Activated CD4-positive, alpha-beta T cell treated with anti-CD3 and anti-CD28 coated beads, Interleukin-2, Interleukin-4, amounts not matched to agents 100 ng/mL and 50 ng/mL, durations not matched to agents 16 hours and 8 hours (primary cell): ENCODE measurements at places on chromosomes 2 and 18.

DNA sequence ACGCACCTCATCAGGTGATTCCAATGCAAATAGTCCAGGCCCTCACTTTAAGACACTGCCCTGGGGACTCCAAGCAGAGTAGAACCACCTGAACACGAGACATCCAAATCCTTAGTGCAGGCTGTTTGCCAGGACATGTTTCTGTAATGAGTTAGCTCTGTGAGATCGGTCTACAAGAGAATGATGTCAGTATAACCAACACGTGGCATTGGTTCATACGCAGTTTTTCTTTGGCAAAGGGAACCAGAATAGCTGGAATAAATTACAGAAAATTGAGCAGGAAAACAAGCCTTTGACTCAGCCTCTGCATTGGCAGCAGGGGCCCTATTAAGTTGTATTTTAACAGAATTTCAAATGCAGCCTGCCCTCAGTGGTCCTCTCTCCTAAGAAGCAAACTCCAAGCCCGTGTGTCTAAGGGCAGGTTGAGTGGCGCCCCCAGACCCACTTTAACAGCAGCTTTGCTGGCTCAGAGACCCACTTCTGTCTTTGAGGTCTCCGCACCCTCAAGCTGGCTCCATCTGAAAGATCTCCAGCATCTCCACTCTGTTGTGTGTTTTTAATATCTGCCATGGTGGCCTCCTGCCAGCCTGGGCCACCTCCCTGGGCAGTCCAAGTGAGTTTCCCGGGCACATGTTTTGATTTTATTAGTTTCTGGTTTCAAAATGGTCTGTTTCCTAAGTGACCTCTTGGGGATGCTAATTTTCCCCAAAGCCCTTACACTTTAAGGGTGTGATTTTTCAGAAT lies 61.3 kb downstream of the ALPK2 start:
- DNase-seq = no peak

DNA sequence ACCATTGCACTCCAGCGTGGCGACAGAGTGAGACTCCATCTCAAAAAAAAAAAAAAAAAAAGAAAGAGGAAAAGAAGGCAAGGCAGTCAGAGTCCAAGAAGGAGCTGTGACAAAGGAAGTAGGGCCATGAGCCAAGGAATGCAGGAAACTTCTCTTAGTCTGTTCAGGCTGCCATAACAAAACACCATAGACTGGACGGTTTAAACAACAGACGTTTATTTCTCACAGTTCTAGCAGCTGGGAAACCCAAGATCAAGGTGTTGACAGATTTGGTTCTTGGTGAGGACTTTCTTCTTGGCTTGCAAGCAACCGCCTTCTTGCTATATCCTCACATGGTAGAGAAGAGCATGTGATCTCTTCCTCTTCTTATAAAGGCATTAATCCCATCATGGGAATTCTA lies 13.1 kb upstream of the SUMO1 start:
- no peak for DNase-seq

GRCh38 chr18:3279201-3280185 lies 17.6 kb downstream of the MYL12B start:
- no peak for DNase-seq

DNA sequence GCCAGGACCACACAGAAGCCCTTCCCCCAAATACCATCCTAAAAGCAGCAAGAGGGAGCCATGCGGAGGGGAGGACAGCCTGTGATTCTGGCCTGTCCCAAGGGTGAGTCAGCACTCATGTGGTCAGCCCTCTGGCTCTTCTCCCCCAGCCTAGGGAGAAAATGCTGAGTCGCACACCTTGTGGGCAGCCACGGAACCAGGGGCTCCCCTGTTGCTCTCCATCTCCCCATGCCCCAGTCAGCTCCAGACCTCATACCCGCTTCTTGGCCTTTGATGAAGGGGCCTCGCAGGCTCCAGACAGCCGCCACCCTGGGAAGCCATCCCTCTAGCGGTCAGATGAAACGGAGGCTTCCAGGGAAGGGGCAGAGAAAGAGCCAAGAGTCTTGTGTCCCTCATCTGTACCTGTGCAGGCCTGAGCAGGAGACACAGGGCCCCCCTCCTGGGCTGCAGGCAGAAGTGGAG lies 181.3 kb upstream of the SIX2 start:
- DNase-seq = no peak

DNA sequence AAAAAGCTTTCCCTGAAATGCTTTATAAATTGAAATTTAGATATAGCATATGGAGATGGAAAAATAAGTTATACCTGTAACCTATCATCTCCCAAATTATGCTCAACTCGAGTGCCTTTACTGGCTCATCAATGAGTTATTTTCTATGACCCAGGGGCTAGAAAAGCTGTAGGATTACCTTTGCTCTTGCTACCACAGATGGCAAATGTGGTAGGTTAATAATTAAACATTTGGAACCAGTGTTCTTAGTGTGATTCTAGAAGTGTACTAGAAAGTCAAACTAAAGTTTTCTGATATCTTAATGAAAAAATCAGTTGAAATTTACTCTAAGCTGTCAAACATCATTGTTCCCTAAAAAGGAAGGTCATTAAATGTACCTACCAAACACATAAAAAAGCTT lies 22.5 kb downstream of the ALS2 start:
- no peak for DNase-seq

DNA sequence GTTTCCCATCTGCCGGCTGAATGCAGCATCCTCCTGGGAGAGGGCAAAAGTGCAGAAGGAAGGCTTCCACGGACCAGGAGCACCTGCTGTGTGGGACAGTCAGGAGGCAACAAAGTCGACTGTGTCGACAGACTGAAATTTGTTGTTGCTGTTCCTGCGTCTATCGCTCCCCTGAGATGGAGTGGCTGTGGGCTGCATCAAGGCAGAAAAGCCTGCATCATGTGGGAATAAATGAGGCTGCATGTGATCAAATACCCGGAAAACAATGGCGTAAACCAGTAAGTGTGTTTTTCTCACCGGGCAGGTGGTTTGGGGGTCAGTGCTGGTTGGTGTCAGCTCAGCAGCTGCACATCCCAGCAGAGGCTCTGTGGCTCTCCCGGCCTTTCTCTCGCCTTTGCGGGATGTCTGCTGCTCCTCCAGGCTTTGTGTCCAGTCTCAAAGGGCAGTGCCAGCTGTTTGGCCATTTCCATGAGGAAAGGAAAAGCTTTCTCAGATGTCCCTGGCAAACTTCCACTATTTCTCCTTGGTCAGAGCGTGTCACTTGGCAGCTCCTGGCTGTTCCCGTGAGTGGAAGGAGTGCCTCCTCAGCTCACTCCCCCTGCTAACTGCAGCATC lies 262.4 kb downstream of the NDUFA10 start:
- DNase-seq = no peak

DNA sequence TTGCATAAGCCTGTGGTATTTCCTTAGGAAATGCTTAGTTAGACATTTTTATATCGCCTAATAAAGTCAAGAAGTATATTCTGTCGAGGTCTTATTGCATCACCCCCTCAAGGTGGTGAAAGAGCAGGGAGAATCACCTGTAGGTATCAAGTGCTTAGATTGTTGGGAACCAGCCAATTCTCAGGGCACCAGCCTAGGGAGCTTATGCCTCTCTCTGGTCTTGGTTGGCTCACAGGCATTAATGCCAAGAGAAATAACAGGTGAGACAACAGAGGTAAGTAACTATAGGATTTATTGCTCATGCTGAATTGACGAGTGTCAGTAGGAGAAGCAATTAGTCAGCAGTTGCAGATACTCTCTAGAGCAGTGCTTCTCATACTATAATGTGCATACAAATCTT lies 663.3 kb upstream of the ZNF804A start:
- no peak for DNase-seq

GRCh38 chr2:123746006-123746405 lies 279.1 kb upstream of the CNTNAP5 start:
- DNase-seq = no peak

DNA sequence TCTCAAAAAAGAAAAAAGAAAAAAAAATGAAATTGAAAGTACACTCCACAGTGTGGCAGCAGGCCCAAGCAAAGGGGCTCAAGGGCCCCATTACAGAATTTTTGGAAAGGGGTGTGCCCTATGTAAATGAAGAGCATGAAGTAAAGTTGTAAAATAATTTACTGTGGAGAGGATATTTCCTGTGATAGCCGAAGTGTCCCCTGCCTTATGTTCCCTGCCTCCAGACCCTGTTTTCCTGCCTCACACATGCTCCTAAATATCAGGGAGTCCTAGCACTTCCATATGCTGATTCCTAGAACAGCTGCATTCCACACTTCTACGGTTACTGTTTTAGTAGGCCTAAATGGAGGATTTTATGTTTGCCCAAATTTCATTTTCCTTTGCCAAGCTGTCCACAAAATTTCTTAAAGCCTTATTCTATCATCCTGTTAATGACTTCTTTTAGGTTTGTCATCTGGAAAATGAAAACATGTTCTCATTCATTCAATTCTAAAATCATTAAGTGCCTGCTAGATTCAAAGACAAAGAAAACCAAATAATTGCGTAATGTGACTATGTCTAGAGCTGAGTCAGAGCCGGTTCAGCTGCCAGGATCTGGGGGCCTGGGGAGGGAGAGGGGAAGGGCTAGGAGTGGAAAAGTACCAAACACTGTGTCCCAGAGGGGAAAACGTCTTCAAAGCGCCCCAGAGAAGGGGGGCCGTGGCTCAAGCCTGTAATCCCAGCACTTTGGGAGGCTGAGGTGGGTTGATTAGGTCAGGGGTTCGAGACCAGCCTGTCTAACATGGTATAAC lies 25.9 kb upstream of the IMPA2 start:
- no peak for DNase-seq

- no peak for DNase-seq
Measured at GRCh38 chr2:241126771-241127202, 22.5 kb downstream of the PASK start.

DNA sequence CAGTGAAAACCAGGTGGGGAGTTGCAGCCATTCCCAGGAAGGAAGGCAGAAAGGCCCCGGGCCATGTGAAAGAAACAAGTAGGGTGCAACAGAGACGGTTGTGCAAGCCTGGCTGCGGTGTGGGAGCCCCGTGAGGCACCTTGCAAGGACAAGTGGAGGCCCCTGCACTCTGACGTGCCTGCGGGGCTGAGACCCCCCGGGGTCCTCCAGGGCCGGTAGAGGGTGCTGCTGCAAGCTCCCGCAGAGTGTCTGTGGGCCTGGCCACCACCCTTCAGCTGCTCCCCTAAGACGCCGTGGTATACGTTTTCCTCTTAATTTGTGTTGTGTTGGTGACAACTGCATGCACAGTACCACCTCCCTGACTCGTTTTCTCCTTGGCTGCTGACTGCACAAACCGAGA lies 27.4 kb upstream of the MC5R start:
- no peak for DNase-seq

DNA sequence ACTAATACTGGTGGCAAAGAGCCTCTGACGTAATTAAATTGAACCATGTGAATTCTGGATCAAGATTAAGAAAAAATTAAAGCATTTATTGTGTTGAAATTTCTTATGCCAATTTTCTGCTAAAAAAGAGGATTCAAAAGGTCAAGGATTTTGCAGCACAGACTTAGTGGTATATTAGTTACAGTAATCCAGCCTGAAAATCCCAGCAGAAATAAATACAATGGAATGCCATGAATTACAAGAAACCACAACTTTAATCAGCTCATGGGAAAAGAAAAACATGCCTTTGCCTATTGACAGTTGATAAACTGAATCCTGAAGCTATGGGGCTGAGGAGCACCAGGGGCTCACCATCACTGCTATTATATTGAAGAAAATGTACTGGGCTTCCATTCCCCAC lies 114.8 kb upstream of the SATB2 start:
- DNase-seq = no peak

GRCh38 chr18:69705987-69706386 lies 241.7 kb downstream of the CD226 start:
- DNase-seq = no peak

GRCh38 chr2:73301636-73302035 lies 8.3 kb upstream of the EGR4 start:
- DNase-seq = no peak

- DNase-seq = no peak
Measured at GRCh38 chr18:48228301-48228715, 180.9 kb downstream of the ZBTB7C start.

GRCh38 chr2:237156857-237157779 lies 71.4 kb downstream of the COPS8 start:
- no peak for DNase-seq

GRCh38 chr2:171432969-171433762 lies 624 bp downstream of the METTL8 start:
- peak; percentile 54 for DNase-seq

DNA sequence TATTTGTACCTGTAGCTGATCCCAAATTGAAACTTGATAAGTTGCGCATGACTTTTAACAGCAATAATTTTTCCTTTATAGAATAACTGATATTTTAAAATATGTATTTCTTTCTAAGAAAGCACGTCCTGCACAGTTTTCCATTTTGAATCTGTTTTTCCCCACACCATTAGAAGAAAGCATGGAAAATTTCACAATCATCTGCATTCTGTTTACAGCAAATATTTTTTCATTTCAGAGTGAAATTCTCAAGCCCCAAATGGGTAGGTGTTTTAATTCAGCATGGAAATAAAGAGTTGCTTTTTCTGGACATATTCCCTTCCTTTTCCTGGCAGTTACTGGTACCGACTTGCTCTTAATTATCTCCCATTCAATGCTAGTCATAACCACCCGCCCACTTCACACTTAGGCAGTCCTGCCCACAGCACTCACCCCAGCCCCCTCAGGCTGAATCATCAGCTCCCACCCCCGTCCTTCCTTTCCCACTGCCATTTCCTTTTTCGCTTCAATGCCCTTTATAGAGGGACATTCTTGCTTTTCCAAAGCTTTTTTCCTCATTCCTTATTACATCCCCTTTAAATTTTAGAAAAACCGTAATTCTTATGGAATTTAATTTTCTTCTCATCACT lies 89.2 kb upstream of the GLS start:
- peak; percentile 40 for DNase-seq

DNA sequence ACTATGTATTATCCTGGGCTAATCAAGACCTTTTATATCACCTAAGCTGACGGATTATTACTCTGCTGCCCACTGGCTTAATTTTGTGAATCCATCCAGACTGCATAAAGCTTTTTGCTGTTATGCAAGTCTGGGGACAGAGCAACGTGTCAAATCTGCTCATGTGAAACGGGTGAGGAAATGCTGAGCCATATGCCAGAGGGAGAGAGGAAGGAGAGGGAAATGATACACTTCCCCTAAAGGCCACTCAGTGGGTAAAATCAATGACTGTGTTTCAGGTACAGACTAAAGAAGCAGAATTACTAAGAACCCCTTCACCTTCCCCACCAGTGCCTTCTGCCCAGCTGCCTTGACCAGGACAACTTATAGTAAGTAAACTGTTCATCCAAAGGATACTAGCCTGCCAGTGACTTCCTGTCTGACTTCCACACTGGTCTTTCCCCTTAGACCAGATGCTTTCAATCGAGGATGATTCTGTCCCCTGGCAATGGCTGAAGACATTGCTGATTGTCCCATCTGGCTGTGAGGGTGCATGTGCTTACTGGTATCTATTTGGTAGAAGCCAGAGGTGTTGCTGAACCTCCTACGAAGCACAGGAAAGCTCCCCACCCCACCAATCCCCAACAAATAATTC lies 43.0 kb downstream of the STAT1 start:
- no peak for DNase-seq

GRCh38 chr2:134276381-134277172 lies 22.7 kb downstream of the MGAT5 start:
- no peak for DNase-seq
